ENCODE measurements at places on chromosomes 1 and 21. TPM values are rescaled to one million over a fixed set of nuclear protein-coding genes. Genes with fewer than 3 reads are reported as not detected.

Gene PLA2G2A
- not detected for total RNA-seq

Gene GUCA2A
- total RNA-seq: not detected

Gene TRIM17
- 4.0 TPM for total RNA-seq

Gene RGS18
- 0.82 TPM for total RNA-seq

DNA sequence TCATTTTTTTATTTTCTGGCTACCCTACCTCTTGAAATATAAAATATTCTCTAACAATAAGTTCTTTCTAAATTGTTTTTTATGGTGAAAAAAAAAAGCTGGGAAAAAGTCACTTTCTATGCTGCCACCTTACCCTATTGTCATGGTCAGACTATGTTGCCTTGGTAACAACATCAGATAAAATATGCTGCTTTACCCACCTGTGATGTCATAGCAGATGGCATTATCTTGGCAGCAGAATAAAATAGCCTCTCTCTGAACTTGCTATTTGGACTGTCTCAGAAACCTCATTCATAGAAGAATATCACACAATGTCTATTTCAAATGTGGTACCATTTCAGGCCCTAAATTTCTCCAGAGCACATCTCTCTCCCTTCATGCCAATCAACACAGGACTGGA, 69.6 kb upstream of the SGIP1 start:
- DNase-seq: no peak

DNA sequence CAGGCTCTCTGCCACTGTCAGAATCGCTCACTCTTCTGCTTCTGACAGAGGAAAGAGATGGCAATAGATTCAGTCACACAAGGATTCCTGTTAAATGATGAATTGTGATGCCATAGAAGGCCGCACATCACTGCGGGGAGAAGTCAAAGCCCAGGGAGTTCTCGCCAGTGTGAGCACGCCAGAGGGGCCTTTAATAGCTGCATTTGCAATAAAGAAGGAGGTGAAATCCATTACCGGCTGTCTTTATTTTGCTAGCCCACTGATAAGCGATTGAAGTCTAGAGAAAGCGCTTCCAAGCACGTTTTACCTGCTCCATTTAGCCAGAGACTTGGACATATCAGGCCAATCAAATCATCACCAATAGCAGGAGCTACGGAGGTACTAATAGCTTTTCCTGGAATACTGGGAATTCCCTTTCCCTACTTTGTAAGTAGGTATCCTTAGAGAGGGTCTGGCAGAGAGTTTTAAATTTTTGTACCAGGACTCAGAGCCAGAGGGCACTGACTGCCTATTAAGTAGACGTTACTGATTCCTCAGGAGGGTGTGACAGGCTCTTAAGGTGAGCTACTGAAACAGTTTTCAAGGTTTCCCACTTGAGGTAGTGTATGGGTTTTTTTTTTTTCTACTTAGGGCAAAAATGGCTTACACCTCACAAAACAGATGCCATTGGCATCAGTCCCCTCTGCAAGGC, 10.2 kb upstream of the TARBP1 start:
- DNase-seq: no peak

Gene COX20
- total RNA-seq: 65.5 TPM

DNA sequence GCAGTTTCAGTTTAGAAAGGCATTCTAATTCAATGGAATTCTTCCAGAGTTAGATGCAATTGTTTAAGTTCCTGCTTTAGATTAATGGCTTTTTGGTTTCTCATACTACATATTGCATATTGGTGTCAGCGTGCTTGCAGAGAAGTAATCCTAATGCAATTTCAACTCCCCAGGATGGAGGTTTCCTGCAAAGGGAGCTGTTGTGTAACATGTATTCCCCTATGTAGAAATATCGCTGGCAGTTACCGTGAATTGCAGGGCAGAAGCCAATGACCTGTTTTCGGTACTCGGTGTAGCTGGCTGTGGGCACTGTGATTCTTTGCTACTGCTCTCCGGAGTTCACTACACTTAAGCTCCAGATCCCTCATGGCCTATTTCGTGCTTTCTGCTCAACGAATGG, 256.1 kb upstream of the PTBP2 start:
- DNase-seq: no peak

GRCh38 chr1:202498542-202498941, 150.0 kb downstream of the PPP1R12B start:
- no peak for DNase-seq

GRCh38 chr21:17455028-17455353, 57.9 kb upstream of the CXADR start:
- DNase-seq: no peak

GRCh38 chr1:81453971-81454370, 346.8 kb upstream of the ADGRL2 start:
- DNase-seq: no peak

- DNase-seq: no peak
These were observed 11.7 kb downstream of the AVPR1B start for GRCh38 chr1:206105464-206105995.

- DNase-seq: no peak
These were observed 437.1 kb downstream of the RWDD3 start for GRCh38 chr1:95671098-95671497.

DNA sequence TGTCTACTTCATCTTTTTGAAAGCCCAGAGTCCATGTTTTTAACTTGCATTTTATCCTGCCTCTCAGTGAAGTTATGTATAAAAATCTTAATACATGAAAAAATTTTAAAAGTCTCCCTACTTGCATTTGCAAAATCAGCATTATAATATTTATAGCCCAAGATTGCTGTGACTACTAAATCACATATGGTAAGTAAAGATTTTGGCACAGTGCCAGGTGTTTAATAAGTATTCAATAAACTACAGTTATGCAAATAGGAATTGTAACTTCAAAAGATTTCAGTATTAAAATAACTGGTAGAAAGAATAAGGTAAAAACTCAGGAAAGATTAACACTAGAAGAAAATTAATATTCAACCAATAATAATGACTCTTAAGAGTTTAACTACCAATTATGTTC, 641.7 kb downstream of the LRRIQ3 start:
- DNase-seq: no peak

Gene ZCCHC17
- total RNA-seq: 32.7 TPM

Gene EIF4G3
- total RNA-seq: 69.3 TPM

DNA sequence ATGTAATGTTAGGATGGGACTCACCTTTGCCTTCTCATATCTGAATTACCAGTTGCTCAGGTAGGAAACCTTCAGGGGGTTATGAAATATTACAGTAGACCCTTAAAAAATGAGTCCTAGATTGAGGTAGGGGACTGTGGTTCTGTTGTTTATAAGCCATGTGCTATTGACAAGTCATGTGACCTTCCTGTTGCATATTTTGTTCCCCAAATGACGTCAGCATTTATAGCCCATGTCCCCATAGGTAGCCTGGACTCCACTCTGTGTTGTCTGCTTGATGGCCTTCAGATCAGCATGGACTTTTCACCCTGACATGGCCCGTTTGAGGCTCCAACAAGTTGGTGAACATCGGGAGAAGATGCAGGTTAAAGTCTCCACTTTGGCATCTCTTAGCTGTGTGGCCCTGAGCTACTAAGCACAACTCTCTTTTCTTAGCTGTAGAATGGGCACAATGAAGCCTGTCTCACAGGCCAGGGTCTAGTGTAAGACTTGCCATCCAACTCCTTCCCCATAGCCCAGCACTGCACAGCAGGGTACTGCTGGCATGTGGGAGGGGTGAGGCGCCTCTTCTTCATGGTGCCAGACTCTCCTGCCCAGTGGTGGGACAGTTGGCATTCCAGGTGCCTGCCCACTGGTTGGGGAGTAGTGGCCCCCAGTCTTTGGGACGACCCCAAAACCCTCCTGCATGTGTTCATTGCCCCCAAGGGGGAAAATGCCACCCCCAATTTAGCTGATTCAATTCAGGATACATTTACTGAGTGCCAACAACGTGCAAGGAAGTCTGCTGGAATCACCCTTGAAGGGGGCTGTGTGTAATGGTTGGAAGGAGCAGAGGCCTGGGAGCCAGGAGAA, 36.1 kb upstream of the TTC22 start:
- DNase-seq: no peak

Gene TMOD4
- not detected for total RNA-seq

- DNase-seq: no peak
These were observed 7.2 kb upstream of the BCL10 start for GRCh38 chr1:85283475-85284199.

Gene OR2L8
- total RNA-seq: 6.6 TPM

Gene LENEP
- total RNA-seq: 1.5 TPM

- no peak for DNase-seq
These were observed 417.1 kb downstream of the SETD4 start for GRCh38 chr21:35643176-35643575.

DNA sequence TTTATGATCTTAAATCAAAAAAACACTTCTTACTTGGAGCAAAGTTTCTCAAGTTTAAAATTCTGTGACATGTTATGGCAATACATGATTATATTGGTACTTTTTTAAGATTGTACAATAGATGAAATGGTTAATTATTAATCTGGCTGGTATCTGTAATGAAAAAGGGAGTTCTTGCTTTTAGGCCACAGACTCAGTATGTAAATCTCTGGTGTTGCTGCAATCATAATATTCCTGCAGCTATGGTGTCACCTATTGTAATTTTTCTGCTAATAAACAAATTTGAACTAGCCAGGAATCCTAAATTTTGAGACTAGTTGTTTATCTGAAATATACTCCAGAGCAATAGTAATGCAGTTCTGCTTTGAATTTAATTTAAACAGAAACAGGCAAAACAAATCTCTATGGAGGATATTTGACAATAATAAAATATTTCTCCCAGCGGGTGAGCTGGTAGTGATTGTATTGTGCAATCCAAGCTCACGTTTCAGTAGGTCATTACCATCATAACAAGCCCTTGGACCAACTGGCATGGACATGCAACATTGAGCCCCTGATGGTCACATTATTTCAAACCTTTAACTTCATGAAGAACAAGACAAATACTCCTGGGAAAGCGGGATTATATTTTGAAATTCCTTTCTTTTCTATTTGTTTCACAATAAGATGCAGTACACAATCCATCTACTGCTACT, 77.2 kb upstream of the USH2A start:
- DNase-seq: no peak

GRCh38 chr1:183242556-183242955, 56.5 kb downstream of the LAMC2 start:
- no peak for DNase-seq

DNA sequence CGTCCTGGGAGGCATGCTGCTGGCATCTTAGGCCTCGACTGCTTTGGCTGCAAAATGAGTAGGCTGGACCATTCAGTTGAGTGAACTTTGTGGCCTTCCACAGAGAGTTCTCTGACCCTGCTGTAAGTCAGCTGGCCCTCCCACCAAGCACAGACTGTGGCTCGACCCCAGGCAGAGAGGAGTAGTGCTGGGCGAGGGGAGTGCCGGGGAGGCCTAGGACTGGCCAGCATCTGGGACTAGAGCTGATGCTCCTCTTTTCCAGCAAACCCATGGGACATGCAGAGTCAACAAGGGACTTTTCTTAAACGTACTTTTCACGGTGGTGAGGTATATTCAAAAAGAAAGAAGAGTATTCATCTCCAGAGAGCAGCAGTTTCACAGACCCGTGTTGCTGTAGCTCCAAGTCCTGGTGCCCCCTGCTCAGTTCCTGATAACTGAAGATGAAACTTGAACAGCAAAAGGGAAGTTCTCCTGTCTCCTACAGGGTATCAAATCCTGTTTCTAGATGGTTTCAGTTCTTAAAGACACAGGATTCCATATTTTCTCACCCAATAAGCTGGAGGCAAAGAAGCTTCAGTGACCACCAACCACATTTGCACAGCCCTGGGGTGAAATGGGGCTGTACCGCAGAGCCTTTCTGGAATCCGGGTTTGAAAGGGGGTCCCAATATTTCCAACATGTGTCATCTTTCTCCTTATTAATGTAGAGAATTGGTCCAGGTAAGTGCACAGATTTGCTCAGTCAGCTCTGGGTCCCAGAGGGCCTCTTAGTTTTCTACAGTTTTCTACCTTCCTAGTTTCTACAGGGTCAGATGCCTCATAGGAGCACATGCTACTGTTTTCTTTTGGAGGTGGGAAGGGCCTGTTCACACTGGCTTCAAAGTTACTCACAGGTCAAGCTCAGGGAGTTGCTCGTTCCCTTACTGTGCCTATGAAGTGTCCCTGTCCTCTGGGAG, 20.9 kb downstream of the BATF3 start:
- DNase-seq: no peak

- no peak for DNase-seq
These were observed 396.1 kb upstream of the PLXNA2 start for GRCh38 chr1:208640295-208640694.

Gene ZNF683
- not detected for total RNA-seq

Gene KRTAP19-1
- not detected for total RNA-seq

DNA sequence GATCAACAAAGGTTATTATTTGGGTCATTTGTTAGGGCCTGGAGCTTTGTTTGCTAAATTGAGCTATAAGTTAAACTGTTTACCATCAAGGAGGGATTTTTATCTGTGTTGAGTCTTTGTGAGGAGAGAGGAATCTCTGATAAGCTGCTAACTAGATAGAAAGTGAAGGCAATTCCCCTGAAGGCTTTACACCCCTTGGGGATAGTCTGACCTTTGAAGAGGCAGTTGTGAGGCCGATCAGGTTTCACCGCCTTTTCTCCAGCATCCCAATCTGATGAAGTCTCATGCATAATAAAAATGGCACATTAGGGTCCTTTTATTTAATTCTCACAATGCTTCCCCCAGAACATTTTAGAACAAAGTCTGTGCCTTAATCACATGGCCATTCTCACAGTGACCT, 21.8 kb downstream of the C1orf21 start:
- no peak for DNase-seq

DNA sequence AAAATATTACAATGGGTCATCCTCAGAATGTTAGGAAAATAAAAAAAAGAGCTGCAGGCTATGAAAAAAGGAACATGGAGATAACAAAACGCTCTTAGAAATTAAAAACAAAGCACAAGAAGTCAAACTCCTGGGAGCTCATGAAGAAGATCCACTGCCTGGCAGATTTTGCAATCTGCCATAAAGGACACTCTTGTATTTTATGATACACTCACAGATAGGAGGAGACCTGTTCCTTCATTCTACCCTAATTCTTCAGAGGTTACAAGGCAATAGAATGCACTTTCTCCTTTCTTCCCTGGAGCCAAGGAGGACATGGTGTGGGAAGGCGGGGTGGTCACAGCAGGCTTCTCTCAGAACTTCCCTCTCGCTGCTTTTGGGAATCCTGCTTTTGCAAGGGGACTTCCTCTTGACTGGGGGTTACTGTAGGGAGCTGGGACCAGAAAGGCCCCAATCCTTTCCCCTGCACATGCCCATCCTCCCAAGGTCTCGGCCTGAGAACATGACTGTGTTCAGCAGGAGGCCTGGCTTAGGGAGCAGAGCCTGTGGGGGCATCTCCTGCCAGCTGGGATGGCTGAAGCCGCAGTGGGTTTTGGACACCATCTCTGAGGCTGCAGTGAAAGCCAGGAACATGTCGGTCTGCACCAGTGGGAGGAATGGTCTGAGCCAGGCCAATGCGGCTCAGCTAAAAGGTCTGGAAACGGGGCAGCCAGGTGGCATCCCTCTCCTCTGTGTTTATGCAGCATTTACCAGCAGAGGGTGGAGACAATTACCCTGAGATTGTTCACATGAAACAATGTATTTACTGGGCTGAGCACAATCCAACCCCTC, 44.8 kb downstream of the GPR161 start:
- peak; percentile 73 for DNase-seq

DNA sequence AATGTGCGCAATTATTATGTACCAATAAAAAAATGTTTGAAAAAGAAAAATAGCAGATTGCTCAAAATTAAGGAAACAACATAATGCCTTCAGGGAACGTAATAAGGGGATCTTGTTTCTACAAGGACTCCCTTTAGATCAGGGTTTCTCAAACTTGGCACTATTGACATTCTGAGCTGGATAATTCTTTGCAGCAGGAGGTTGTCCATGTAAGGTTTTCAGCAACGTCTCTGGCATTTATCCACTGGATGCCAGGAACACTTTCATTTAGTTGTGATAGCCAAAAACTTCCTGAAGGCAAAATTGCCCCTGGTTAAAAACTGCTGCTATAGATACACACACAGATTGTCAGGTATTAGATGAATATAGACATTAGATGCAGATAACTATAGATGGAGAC, 666.7 kb upstream of the ADAMTS5 start:
- no peak for DNase-seq

Gene C1orf146
- total RNA-seq: not detected

Data from cerebellum (tissue), 4 donors.